ENCODE measurements at places on chromosomes 4 and X. TPM values are rescaled to one million over a fixed set of nuclear protein-coding genes. Genes with fewer than 3 reads are reported as not detected.

PCYT1B gene
- total RNA-seq = not detected

USP17L29 gene
- not detected for total RNA-seq

- H3K27me3 ChIP-seq = no peaks in the 10 kb centered on the region
- no peaks in the 10 kb centered on the region for H3K36me3 ChIP-seq
- H3K4me3 ChIP-seq = no peak overlapping the region
- H3K4me1 ChIP-seq = peaks cover 98% of the 10 kb centered on the region
- peak overlapping the region; percentile 86 for H3K27ac ChIP-seq
Observed at GRCh38 chr4:42641656-42642055, 15.2 kb downstream of the ATP8A1 start.

DNA sequence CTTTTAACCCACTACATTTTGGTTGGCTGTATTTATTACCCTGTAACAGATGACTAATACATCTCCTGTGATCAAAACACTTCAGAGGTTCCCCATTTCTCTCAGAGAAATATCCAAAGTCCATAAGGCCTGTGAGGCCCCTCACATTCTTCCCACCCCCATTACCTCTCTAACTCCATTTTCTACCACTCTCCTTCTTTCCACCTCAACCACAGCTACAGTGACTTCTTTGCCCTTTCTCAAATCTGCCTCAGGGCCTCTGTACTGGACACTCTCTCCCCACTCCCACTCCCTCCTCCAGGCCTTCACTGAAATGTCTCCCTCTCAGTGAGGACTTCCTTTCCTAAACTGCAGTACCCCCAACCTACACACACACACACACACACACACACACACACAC is 8.4 kb upstream of the TMEM144 start:
- no peak for DNase-seq
- H3K36me3 ChIP-seq = no peaks in the 10 kb centered on the region

- no peak overlapping the region for H3K27ac ChIP-seq
- no peak overlapping the region for H3K4me3 ChIP-seq
- no peaks in the 10 kb centered on the region for H3K4me1 ChIP-seq
- DNase-seq = no peak
- no peaks in the 10 kb centered on the region for H3K36me3 ChIP-seq
Observed at GRCh38 chr4:159682996-159683395, 580.1 kb downstream of the RAPGEF2 start.

- no peak overlapping the region for H3K27ac ChIP-seq
- no peaks in the 10 kb centered on the region for H3K4me1 ChIP-seq
- no peak for DNase-seq
- H3K4me3 ChIP-seq = no peak overlapping the region
- H3K27me3 ChIP-seq = no peaks in the 10 kb centered on the region
- H3K36me3 ChIP-seq = no peaks in the 10 kb centered on the region
Observed at GRCh38 chrX:903116-903515, 272.5 kb downstream of the SHOX start.

GRCh38 chr4:10081218-10081606 is 35.4 kb downstream of the WDR1 start:
- H3K4me1 ChIP-seq = peaks cover 30% of the 10 kb centered on the region
- no peaks in the 10 kb centered on the region for H3K36me3 ChIP-seq
- H3K4me3 ChIP-seq = no peak overlapping the region
- DNase-seq = no peak
- H3K27me3 ChIP-seq = no peaks in the 10 kb centered on the region

DNA sequence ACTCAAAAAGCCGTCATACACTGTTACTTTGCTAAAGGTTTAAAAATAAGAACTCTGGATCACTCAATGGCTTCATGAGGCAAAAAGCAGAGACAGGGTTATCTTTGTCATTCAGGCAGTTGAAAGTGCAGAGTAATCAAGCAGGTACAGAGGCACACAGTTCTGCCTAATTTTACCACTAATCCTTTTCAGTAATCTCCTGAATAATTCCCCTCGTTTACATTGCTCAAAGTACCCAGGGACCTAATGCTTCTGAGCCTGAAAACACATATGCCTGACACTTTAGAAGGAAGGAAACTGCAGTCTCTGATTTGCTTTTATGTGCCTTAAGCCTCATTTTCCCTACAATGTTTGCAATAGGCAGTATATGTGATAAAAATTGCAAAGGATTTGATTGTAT is 71.4 kb upstream of the TRAM1L1 start:
- H3K4me3 ChIP-seq = no peak overlapping the region
- no peaks in the 10 kb centered on the region for H3K27me3 ChIP-seq
- no peaks in the 10 kb centered on the region for H3K36me3 ChIP-seq

DNA sequence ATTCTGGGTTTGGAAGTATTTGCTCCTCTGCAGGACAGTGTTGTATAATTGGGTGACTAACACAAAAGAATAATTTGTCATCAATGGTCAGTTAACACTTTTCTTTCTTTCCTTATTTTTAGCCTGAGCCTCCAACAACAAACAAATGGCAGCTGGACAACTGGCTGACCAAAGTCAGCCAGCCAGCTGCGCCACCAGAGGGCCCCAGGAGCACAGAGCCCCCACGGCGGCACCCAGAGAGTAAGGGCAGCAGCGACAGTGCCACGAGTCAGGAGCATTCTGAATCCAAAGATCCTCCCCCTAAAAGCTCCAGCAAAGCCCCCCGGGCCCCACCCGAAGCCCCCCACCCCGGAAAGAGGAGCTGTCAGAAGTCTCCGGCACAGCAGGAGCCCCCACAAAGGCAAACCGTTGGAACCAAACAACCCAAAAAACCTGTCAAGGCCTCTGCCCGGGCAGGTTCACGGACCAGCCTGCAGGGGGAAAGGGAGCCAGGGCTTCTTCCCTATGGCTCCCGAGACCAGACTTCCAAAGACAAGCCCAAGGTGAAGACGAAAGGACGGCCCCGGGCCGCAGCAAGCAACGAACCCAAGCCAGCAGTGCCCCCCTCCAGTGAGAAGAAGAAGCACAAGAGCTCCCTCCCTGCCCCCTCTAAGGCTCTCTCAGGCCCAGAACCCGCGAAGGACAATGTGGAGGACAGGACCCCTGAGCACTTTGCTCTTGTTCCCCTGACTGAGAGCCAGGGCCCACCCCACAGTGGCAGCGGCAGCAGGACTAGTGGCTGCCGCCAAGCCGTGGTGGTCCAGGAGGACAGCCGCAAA is 106.0 kb downstream of the KLHL8 start:
- no peaks in the 10 kb centered on the region for H3K27me3 ChIP-seq
- peaks cover 30% of the 10 kb centered on the region for H3K36me3 ChIP-seq
- H3K4me1 ChIP-seq = peaks cover 41% of the 10 kb centered on the region
- no peak overlapping the region for H3K4me3 ChIP-seq
- H3K27ac ChIP-seq = peak overlapping the region; percentile 58
- DNase-seq = no peak

Data from gastrocnemius medialis (tissue), 4 donors.